ENCODE measurements at places on chromosomes 3 and 15.

- DNase-seq: no peak
Observed at GRCh38 chr15:61032600-61033286, 196.4 kb downstream of the RORA start.

- DNase-seq: no peak
Observed at GRCh38 chr3:20258371-20258770, 72.4 kb upstream of the SGO1 start.

DNA sequence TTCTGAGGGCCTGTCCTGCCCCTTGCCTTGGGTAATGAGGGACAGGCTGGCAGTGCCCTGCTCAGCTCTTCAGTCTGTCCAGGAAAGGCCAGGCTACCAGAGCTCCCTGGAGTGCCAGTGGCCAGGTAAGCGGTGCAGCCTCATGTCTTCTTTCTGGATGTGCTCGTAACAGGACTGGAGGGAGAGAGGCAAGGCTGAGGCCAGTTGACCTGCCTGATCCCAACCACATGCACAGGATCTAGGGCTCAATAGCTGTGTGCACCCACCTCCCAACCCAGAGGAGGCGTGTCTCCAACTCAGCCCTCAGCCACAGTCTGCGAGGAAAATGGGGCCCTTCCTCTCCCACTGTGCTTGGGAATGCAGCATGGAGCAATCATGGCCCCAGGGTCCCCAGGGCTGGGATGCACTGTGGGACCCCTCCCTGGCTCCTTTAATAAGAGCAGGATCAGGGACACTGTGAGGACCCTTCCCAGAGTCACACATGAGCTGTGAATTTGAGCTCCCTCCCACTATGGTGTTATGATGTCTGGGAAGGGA lies 22.5 kb downstream of the ALS2CL start:
- no peak for DNase-seq

DNA sequence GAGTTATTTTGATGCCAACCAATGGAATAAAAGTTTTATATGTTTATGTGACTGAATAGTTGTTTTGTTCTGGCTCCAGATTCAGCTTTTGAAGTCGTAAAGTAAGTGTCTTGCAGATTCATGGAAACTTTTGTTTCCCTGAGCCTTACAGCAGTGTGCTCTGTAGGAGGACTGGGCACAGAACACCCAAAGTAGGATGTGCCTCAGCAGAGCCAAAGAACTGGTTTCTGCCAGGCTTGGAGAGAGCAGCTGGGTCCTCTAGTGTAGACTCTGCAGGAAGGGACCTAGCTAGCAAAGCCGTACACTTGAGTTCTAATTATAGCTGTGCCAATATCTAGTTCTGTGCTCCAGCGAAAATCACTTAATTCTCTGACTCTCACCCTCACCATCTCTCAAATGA lies 261.2 kb upstream of the DNAJC19 start:
- DNase-seq: no peak

GRCh38 chr3:21654241-21654640 lies 96.8 kb downstream of the ZNF385D start:
- DNase-seq: no peak

GRCh38 chr15:47206358-47206978 lies 510.8 kb upstream of the SEMA6D start:
- DNase-seq: no peak

- DNase-seq: peak; percentile 43
Observed at GRCh38 chr3:122572940-122573412, 4.5 kb upstream of the PARP15 start.

DNA sequence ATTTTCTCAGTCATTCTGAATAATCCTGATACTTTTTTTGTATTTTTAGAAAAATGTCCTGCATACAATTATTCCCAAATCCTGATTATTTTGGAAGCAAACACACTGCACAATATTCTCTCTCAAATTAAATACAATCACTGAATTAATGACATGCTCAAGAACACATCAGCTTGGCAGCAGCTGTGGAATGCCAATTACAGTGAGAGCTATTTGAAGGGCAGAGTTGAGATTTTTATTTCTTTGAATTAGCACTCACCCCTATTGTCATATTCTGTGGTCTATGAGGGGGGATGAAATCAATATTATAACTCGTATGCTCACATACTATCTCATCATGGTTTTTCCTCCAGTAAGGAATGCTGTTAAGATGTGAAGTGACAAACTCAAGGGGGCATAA lies 312.2 kb downstream of the CNTN3 start:
- DNase-seq: no peak

Data from activated CD4-positive, alpha-beta T cell treated with anti-CD3 and anti-CD28 coated beads, Interleukin-2, amount 50 U/mL, for 48 hours (primary cell).